ENCODE measurements at places on chromosomes 3 and 15. TPM values are rescaled to one million over a fixed set of nuclear protein-coding genes. Genes with fewer than 3 reads are reported as not detected.

Gene SNURF
- 5.7 TPM for polyA plus RNA-seq

Gene P3H2
- polyA plus RNA-seq = 1.8 TPM

Gene NR2F2
- polyA plus RNA-seq = 20.0 TPM

Gene GLDN
- not detected for polyA plus RNA-seq

Gene LAMB2
- 85.0 TPM for polyA plus RNA-seq

Gene CCRL2
- polyA plus RNA-seq = 3.0 TPM

Gene ANKDD1A
- polyA plus RNA-seq = 0.60 TPM

Gene HRG
- polyA plus RNA-seq = 0.04 TPM

Gene GP5
- polyA plus RNA-seq = not detected

Gene CLDN1
- 0.60 TPM for polyA plus RNA-seq

Gene NME9
- polyA plus RNA-seq = 0.23 TPM

Gene C3orf85
- polyA plus RNA-seq = 36.5 TPM

Gene PRKCD
- polyA plus RNA-seq = 46.3 TPM

Gene TMEM158
- 2.8 TPM for polyA plus RNA-seq

Gene MST1R
- 24.0 TPM for polyA plus RNA-seq

Gene TAGLN3
- polyA plus RNA-seq = not detected
